CD4-positive, alpha-beta T cell treated with Interferon gamma for 1 hour (primary cell): ENCODE measurements at places on chromosomes 2 and 18.

GRCh38 chr2:132953771-132954170 is 283.8 kb upstream of the LYPD1 start:
- no peak for DNase-seq

- no peak for DNase-seq
Observed at GRCh38 chr2:191701696-191702095, 23.8 kb downstream of the NABP1 start.

- DNase-seq, result no peak
Observed at GRCh38 chr18:48490641-48491293, 48.1 kb upstream of the CTIF start.

- no peak for DNase-seq
Observed at GRCh38 chr2:239186516-239187357, 214.1 kb downstream of the HDAC4 start.

DNA sequence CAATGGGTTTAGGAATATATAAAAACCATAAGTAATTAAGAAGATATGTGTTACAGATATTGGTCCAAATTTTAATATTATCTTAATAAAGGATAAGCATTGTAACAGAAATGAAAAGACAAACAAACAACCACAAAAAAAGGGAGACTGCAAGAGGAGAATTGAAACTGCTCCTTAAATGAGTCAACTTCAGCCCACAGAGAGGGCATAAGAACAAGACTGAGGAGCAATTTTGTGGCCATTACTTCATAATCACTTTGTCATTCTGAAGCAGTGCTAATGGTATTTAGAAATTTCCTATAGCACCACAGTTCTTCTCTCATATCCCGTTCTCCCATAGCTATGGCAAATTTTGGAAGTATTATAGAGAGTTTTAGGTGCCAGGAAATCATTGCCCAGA is 193.2 kb upstream of the HNMT start:
- DNase-seq, result no peak

GRCh38 chr2:120819720-120820210 is 84.1 kb downstream of the GLI2 start:
- no peak for DNase-seq

GRCh38 chr2:72129681-72130340 is 17.9 kb downstream of the CYP26B1 start:
- no peak for DNase-seq

DNA sequence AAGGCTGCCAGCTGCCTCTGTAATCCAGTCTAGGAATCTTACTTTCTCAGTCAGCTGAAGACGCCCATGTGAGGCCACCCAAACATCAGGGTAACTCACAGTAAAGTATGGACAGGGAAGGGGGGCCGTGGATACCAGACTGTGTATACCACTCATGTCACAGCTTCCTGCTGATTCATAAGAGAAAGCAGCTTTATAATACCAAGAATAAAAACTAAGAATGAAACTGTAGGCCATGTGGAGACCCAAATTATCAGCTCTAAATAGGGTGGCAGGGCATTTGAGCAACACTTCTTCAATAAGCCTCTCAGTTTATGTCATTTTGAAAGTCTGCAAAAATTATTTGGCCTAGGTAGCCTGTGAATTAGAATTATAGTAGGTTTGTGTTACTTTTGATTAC is 115.0 kb upstream of the CDCA7 start:
- DNase-seq, result no peak

DNA sequence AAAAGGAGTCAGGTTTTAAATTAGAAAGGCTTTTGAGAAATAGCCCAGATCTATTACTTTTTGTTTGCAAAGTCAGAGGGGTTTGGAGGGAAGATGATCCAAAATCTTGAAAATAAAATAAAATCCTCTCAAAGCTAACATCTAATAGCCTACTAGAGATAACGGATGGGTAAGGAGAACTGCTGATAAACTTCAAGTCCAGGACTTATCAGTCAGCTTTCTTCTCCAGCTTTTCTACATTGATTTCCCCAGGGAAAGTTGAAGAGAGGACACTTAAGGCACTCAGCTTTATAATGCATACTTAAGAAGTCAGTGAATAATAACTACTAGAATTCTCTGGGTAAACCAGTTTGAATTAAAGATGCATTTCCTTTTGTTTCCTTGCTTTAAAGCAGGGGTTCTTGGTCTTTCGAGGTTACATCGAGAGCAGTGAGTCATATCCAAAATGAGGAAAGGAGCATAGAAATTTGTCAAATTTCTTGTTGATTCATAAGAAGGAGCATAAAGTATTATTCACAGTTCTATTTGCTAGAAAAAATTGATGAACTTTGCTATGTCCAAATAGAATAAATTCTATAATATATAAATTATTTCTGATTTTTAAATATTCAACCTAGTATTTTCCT is 43.2 kb upstream of the ITPRID2 start:
- DNase-seq, result no peak

DNA sequence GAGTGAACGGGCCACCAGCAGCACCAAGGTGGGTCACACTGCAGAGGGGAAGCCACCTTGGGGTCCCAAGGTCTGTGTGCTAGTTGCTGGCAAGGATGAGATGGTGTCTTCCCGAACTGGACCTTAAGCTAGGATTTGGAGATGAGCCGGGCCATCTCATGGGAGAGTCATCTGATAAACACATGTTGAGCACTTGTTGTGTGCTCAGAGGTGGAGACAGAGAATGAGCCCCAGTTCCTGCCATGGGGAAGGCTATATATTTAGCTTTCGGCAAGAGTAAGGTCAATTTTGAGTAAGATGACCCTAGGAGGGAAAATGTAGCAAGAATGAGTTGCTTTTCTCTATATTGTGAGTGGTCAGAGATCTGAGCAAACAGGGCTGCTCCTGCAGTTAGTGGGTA is 41.4 kb upstream of the RPL31 start:
- no peak for DNase-seq

DNA sequence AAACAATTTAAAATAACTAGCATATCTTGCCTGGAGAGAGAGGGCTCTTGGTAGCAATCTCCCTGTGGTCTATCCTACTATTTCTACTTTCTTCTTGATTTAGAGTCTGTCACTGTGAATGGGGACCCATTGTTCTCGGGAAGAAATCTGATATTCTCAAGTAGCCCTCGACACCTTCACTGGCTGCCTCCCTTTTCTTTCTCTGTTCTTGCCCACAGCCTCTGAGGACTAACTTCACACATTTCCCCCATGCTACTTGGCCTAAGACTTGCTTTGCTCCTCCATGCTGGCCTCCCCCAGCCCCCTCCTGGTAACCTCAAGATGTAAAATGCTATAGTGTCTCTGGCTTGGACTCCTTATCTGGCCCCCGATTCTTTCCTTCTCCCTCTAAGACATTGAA is 58.8 kb upstream of the NT5C1B start:
- DNase-seq, result no peak

- DNase-seq, result no peak
Observed at GRCh38 chr2:41410011-41410410, 637.8 kb upstream of the PKDCC start.

DNA sequence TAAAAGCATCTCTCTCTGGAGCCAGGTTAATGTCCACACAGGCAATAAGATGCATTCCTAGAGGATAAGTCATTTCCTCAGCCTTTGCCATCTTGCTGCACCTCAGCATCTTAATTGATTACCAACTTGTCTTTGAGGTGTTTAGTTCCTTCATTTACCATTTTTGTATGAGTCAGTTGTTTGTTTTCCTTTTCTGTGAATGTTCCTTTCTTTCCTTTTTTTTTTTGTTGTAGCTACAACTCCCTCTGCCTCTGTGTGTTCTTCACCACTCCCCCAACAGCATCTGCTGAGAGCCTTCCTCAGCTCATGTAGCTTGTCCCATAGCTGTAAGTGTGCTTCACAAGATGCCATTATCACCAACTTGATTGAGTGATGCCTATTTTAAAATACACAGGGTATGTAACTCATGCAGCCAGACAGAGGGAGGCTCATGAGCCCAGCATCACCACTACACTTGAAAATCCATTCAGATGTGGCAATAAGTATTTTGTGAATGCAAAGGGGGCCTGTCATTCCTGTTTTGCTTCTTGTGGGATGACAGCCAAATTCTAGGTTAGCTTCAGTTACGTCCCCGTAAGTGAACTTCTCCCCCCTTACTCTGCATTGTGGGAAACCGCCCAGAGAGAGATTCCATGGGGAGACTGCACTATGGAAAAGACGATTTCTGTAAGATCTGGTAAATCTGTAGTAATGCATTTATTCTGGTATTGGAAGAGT is 315.9 kb upstream of the ZEB2 start:
- DNase-seq, result no peak

DNA sequence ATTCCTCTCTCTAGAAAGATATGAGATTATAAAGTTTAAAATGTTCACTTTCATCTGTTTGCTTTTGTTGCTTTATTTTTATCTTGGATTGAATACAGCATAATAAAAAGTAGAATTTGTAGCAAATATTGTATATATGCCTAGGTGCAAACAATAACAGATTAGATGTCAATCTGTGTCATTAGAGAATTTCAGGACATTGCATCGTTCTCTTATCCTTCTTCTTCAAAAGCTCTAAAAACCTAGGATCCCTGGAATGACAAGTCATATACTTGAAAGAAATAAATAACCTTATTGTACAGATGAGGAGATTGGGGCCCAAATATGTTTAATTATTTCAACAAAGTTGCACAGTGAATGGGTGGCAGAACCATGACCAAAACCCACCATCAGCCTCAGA is 102.8 kb upstream of the BZW1 start:
- DNase-seq, result no peak

GRCh38 chr18:31603315-31603714 is 11.6 kb downstream of the TTR start:
- no peak for DNase-seq

DNA sequence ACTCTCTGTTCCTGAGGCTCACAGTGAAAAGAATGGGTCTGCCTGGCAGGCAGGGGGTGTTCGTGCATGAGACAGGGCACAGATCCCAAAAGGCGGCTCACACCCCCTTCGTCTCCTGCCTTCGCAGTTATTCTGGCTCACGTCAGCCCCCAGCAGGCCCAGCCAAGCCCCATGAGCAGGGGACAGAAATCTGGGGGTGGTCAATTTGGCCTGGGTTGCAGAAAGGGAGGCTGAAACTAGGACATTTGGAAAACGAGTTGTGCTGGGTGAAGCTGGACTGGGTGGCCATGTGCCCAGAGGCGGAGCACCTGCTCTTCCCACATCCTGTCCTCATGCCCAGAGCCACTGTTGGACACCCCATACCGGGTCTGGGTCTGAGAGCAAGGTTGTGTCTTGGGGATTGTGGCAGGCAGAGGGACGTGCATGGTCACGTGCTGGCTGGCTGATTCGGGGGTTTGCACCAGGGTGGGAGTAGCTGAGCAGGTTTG is 99.0 kb upstream of the MCFD2 start:
- no peak for DNase-seq

DNA sequence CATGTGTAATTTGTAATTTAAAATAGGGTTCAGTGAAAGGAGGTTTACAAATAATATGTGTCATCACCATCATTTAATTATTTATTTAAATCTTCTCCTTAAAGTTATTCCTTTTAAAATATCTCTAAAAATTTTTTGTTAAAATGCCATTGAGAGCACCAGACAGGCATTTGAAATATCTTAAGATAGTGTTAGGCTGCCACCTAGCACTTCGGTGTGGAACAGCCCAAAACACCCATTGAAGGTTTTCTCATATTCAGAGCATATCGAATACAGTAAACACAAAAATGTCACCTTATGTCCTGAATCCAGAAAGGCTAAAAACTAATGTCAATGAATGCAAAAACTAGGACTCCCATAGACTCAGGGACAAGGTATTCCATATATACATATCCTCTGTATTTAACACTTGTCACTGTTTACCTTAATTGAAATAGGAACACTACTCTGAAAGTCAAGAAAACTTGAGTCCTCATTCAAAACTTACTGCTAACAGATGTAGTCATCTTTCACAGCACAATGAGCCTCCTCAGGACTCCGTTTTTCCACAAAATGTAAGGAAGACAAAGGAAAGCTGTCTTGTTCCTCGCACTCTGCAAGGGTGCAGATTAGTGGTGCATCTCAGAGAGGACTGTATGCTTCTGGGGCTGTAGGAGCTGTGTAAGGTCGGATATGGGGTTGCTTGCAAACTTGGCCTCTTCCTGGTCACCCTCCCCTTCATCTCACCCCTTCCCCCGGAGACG is 329.5 kb downstream of the PAX3 start:
- no peak for DNase-seq

- DNase-seq, result no peak
Observed at GRCh38 chr2:169185711-169186110, 116.3 kb downstream of the DHRS9 start.

DNA sequence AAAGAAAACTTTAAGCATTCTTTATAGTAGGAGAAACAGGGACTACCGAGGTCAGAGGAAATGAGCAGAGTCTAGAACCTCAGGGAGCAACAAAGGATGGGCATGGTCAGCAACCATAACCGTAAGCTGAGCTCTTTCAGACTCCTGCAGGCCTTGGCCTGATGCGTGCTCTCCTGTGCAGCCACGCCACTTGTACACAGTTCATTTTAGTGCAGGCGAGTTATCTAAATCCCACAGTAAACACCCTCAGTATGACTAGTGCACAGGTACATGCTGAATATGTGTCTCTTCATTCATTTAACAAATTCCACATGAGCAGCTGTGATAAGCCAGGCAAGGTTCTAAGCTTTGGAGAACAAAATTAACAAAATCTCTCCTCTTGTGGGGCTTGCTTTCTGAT is 401.2 kb upstream of the RAB12 start:
- DNase-seq, result no peak

GRCh38 chr2:46142546-46143428 is 154.4 kb upstream of the EPAS1 start:
- no peak for DNase-seq

GRCh38 chr2:144015655-144016245 is 504.2 kb downstream of the ZEB2 start:
- DNase-seq, result no peak

DNA sequence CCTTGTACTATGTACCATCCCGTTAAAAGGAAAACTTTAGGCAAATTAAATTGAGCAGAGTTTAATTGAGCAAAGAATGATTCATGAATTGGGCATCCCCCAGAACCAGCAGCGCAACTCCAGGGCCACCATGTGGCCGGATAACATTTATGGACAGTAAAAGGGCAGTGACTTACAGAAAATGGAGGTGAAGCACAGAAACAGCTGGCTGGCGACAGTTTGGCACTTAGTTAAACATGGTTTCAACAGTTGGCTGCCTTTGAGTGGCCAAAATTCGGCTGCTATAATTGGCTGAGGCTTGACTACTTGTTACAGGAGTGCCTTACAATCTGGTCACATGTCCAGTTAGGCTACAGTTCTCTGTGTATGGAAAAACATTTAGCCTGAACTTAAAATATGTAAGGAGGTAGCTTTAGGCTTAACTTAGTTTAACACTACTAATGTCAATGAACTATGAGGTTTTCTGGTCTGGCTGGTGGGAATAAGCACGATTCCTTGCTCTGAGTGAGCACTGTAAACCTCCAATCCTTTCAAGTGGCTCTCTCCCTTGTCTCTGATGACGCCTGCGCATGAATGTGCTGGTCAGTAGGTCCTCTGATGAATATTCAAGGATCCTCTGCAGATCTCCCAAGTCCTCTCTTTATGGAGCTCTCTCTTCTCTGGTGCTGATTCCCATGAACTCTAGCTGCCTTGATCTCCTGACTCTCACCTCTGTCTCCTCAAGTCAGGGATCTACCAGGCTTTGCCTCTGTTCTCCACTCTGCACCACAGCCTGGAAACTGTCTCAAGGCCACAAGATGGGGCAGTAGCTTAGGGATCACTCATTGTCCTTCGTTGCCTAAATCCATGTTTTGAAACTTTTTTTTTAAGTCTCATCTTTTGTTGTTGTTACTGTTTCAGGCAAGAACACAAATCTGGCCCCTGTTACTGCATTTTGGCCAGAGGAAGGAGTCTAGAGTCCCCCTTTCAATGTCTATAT is 24.4 kb upstream of the RAB31 start:
- no peak for DNase-seq
